Activated CD8-positive, alpha-beta memory T cell treated with anti-CD3 and anti-CD28 coated beads for 4 hours (primary cell): ENCODE measurements at places on chromosomes 5 and 9.

GRCh38 chr5:522899-523440 is 1.3 kb downstream of the SLC9A3 start:
- no peak for DNase-seq

- no peak for DNase-seq
These were observed 222.7 kb upstream of the ACO1 start for GRCh38 chr9:32161720-32162119.

- no peak for DNase-seq
These were observed 73.3 kb downstream of the ABCA1 start for GRCh38 chr9:104854613-104855012.

DNA sequence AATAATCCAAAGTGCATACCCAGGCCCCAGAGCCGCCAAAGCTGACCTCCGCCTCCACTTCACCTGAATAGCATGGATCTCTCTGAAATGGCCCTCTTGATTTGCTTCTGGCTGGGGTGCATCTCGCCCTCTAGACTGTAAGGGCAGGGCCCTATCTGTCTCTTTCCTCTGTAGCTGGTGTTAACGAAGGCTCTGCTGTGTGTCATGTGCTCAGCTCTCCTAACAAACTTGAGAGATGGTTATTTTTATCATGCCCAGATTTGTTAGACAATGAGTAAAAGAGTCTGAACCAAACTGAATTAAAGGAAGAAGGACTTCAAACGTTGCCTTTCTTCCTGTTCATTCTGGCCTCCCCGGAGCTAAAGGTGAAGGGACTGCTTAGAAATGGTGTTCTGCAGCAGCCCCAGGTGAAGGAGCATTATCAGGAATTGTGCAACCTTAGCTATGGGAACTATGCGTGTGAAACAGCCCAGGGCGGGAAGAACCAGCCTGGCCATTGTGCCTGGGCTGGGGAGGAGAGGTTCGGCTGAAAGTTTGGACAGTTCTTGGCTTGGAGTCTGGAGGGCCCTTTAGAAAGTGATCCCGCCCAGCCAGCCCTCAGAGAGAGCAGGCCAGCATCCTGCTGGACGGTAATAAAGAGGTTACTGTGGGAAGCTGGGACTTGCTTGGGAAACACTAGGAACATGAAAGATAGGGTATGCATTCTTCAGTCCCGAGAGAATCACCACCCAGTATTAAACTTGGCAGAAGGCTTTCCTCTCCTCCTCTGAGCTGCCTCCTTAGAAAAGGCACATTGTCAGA is 73.5 kb downstream of the WWC1 start:
- no peak for DNase-seq

DNA sequence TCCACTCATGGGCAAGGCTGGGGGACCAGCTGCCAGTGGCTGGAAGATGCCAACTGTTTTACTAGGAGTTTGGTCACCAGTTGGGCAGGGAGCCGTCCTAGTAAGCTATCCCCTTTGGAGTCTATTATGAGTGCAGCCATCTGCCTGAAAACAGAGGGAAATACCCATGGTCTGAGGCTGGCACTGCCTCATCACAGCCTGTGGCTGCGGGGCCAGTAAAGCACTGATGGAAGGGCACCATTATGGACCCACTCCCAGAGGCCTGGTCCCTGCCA is 187.2 kb upstream of the PANK3 start:
- DNase-seq = no peak

DNA sequence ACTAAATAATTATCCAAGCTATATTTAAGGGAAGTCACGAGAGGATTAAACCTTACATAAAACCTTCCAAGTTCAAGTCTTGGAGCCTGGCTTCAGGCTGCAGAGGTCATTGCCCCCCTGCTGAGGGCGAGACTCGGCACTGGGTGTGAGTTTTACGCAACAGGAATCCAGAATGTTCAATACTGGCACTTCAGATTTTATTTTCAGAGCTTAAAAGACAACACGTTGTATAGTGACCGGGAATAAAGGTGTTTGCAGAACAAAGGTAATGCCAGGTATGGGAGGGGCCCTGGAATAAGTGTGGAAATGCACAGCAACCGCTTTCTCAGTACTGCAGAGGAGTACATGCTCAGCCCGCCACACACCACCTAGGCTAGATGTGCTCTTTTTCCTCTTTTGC is 207.0 kb downstream of the GAPVD1 start:
- DNase-seq = no peak

DNA sequence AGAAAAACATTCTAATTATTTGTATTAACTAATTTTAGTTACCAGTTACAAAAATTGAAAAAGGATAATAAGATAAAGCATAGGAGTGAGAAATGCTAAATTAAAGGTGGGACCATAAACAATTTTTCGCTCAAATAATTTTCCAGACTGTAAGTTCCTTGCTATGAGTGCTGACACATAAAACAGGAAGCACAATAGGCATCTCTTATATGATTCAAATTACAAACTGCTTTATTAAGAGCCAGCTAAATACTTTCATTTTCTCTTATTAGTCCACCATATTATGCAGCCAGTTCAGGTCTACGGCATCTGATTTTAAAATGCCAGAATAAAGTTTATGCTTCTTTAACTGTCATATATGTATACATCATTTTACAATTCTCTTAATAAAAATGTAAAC is 4.4 kb downstream of the RC3H2 start:
- no peak for DNase-seq

DNA sequence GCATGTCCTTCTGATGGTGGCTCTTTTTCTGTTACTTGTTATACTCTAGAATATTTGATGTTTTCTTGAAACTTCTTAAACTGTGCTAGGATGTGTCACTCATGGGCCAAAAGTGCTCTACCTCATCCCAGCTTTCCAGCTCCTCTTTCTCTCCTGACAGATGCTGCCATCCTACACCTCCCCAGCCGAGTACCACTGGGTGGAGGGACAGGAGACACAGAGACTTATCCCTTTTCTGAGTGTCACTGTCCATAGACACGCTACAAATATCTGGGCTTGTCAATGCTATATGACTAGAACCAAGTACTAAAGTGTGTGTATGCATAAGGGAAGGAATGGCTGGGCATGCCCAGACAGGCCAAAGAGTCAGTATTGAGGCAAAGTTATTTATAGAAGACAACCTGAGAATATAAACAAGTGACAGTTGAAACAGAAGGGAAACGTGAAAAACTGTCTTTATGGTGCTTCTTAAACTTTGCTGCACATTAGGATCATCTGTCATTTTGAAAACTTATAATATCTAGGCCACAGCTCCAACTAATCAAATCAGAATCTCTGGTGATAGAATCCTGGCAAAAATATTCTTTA is 188.0 kb downstream of the CARTPT start:
- no peak for DNase-seq

DNA sequence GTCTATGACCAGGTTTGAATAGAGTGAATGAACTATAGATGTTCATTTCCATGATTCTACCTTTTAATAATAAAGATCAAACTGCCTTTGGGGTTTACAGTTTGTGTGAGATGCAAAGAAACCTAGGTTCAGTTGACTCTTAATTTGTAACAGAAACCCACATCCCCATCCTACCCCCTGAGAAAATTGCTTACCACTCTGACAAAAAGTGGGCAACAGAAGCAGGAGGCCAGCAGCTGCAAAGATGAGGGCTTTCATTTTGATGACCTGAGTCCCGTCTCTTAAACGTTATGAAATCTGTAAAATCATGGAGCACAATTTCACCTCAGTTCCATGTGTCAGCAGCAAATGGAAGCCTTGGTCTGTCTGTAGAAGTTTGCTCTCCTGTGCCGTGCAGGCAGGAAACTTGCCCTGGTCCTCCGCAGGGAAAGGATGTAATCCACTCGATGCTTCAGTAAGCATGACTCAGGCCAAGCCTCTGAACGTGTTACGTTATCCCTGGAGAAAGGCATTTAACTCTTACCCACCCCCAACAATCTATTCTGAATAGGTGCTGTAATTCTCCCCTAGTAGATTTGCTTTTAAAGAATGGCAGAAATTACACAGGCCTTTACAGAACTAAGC is at the start of gene F2RL2:
Gene F2RL2, minus strand, starts transcription at position 431 of the 624 bp plus-strand sequence. Its CDS starts 173 bp downstream, at position 258.
- no peak for DNase-seq

- no peak for DNase-seq
These were observed 17.3 kb downstream of the VCAN start for GRCh38 chr5:83488821-83489220.

DNA sequence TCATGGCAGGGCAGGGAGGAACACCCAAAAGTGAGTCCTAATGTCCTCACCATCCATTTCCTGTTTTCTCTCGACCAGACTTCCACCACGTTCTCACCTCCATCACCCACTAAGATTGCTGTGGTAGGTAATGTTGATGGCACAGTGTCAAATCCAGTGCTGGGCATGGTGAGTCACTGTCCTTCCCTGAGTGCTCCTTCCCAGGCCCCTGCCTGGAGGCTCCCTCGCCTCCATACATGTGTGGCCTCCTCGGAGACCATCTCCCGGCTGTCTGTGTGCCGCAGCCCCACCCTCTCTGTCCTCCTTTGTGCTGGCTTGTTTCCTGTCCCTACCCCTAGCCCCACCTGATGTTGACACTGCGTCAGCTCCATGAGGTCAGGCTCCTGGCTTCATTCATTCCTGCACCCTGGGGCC is 177.5 kb downstream of the SYK start:
- no peak for DNase-seq

GRCh38 chr5:139418793-139419192 is 14.9 kb upstream of the SPATA24 start:
- no peak for DNase-seq

- DNase-seq = no peak
These were observed 1.2 kb downstream of the MAP1B start for GRCh38 chr5:72108202-72109061.

DNA sequence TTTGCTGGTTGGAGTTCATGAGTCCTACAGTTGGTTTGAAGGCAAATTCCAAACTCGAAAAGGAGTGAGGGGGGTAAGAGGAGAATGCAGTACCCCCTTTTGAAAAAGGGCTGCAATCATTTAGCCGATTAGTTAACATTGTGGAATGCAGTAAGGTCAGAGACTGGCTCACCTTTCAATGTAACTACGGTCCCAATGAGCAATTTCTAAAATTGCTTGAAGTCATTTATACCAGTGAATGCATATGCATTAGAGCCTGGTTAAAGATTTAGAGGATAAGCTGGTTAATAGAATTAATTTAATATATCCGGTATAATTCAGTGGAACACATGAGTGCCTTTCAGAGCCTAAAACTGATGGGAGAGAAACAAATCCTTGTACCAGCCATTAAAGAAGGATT is 172.6 kb upstream of the PAPPA start:
- DNase-seq = no peak

GRCh38 chr5:138975098-138975847 is 100.1 kb upstream of the LRRTM2 start:
- no peak for DNase-seq

- no peak for DNase-seq
These were observed 74.4 kb upstream of the ATP10B start for GRCh38 chr5:160926428-160926827.

GRCh38 chr5:149211566-149211965 is 60.1 kb upstream of the AFAP1L1 start:
- DNase-seq = no peak

GRCh38 chr9:131500939-131501541 is 1.7 kb upstream of the POMT1 start:
- peak; percentile 39 for DNase-seq

DNA sequence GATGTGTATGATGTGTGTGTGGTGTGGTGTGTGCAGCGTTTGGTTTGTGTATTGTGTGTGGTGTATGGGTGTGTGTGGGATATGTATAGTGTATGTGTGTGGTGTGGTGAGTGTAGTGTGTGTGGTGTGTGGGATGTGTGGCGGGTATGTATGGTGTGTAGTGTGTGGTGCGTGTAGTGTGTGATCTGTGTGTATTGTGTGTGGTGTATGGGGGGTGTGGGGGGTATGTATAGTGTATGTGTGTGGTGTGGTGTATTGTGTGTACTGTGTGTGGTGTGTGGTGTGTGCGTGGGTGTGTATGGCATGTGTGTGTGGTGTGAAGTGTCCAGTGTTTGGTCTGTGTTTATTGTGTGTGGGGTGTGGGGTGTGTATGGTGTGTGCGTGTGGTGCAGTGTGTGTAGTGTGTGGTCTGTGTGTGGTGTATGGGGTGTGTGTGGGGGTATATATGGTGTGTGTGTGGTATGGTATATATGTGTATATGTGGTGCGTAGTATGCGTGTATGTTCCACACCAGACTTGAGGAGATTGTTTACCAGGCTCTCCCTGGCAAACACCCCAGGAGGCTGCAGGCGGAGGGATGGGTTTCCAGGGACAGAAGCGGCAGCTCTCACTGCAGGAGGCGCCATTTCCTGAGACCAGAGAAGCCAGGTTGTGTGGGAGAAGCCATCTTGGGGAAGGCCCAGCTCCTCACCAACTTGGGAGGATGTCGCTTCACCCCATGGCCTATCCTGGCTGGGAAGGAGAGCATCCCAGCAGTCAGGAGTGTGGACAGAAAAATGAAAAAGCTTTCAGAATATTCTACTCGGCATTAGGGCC is 138.1 kb downstream of the NXNL2 start:
- no peak for DNase-seq

DNA sequence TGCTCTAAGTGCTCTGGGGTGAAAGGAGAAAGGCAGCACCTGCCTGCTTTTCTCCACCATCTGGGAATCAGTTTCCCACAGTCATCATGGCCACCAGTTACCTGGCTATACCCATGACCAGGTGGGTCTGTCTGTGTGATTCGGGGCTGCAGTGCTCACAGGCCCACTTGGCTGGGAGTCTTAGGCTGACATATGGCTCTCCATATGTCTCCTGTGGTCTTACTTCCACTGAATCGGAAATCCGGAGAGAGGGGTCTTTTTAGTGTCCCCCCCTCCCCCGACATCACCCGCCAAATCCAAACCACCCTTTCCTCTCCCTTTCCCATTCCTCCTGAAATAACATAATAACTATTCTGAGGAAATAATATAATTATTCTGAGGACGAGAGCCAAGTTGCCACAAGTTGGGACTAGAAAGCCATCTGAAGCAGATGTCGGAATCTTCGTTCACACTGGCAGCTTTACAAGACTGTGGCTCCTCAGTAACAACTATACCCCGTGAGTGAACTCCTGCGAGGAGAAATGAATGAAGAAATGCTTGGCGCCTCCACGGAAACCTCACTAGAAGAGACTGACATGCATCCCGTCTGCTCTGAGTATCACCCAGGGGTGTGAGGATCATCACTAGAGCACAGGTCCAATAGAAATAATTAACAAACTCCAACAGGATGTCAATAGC is 143.4 kb downstream of the MYO10 start:
- no peak for DNase-seq

- no peak for DNase-seq
These were observed 202.3 kb downstream of the AOPEP start for GRCh38 chr9:94928691-94929368.

DNA sequence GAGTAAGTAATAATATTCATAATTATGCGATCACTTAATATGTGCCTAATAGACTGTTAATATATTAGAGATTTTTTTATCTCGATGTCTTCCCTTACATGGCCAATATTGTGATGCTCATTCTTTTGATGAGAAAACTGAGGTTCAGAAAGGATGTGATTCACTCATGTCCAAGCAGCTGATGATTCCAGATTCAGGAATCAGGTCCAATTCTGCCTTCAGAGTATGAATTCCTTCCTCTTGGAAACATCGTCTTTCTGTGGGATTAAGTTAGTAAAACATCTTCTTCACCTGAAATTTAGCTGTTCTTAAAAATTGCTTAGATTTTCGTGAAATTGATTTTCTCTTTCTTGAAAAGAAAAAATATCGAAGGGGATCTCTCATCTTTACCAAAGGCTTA is 242.5 kb upstream of the RFX3 start:
- DNase-seq = no peak

- DNase-seq = no peak
These were observed 224.0 kb downstream of the NTRK2 start for GRCh38 chr9:84893419-84894128.
